T-helper 22 cell (primary cell): ENCODE measurements at places on chromosomes 4 and X.

GRCh38 chr4:153954654-153955053, 165.8 kb upstream of the SFRP2 start:
- no peak for DNase-seq

DNA sequence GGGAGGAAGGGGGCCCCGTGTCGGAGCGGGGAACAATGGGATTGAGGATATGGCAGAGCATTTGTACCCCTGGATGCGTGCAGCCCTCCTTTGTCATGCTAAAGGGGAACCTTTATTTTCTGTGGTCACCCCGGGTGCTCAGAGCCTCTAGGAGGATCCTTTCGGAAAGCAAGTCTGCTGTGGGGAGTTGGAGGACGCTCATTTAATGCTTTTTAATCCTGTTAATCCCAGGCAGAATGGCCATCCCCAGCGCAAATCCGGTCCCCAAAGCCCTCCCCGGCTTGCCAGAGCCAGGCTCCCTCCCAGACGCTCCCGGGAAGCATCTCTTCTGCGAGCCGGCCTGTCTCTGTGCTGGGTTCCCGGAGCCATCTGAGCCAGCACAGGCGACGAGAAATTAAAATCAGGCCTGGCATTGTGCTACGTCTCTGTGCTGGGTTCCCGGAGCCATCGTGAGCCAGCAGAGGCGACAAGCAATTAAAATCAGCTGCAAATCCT, 113.2 kb upstream of the PPP2R3B start:
- no peak for DNase-seq

DNA sequence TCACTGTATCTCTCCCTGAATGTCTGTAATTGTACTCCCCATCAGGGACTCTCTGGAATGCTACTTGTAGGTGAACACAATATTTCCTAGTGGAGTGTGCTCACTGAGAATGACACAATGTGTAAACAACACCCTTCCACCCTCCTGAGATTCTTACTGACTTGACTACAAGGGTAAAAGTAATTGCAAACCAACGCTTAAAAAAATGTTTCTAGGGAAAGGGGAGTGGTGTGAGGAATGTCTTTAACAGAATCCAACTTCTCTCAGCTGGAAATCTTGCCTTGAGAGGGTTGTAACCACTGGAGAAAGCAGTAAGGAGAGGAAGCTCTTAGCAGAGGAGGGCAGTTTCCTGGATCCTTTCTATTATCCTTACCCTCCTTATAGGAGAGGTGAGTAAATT, 5.1 kb upstream of the RAPGEF2 start:
- DNase-seq: no peak

DNA sequence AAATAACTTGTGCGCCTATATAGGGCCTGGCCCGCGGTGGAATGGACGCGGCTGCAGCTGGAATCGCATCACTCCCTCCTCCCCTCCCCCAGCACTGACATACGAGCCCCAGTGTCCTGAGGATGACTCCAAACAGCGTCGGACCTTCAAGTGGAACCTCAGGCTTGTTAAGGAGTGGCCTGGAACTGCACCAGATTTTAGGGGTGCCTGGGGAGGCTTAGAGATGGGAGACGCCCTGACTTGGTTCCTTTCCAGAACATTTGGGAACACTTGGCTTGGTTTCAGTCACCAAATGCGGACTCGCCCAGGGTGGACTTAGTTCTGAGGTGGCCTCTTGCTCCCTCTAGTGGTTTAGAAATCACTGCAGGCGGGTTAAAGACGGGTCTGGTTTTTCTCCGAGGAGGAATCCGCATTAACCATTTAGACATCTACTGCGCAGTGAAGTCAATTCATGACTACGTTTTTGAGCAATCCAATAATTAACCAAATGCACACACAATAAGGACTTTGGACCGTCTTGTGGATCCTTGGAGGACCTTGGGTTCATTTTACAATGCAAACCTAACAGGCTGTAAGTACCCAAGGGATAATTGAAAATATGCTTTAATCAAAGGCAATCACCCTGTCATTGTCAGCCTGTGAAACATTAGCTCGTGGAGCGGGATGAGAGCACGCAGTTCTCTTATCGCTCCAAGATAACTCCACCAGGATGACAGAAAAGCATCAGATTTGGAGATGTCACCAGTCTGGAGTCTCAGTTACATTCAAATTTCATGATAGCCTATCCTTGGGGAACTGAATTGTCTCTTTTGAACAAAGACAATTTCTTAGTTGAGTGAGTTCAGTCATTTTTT, 11.2 kb upstream of the PDGFRA start:
- DNase-seq: no peak
